ENCODE measurements at places on chromosomes 4 and X. TPM values are rescaled to one million over a fixed set of nuclear protein-coding genes. Genes with fewer than 3 reads are reported as not detected.

GRCh38 chr4:153026591-153027346 lies 90.6 kb downstream of the FHDC1 start:
- H3K4me3 ChIP-seq: no peak overlapping the region
- peaks cover 7% of the 10 kb centered on the region for H3K4me1 ChIP-seq
- H3K27me3 ChIP-seq: no peaks in the 10 kb centered on the region
- no peak for DNase-seq
- H3K27ac ChIP-seq: no peak overlapping the region
- H3K36me3 ChIP-seq: no peaks in the 10 kb centered on the region

Gene PRPS1
- polyA plus RNA-seq: 43.4 TPM

Gene MAGEA2
- polyA plus RNA-seq: not detected

DNA sequence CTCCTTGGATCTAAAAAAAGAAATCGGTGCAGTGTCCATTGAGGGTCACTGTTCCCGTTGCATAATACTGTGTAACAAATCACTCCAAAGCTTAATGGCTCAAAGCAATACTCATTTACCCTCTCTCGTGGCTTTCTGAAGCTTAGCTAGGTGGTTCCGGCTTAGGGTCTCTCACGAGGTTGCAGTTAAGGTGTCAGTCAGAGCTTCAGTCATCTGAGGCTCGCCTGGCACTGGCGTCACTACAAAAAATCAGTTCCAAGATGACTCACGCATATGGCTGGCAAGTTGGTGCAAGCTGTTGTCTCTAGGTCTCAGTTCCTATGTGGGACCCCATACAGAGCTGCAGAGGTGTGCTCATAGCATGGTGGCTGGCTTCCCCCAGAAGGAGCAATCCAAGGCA lies 91.0 kb downstream of the BEND2 start:
- no peaks in the 10 kb centered on the region for H3K36me3 ChIP-seq
- H3K27me3 ChIP-seq: no peaks in the 10 kb centered on the region
- H3K4me3 ChIP-seq: no peak overlapping the region

GRCh38 chr4:169098054-169098497 lies 88.0 kb upstream of the CBR4 start:
- peaks cover 30% of the 10 kb centered on the region for H3K36me3 ChIP-seq
- H3K4me3 ChIP-seq: no peak overlapping the region

GRCh38 chr4:114163051-114163450 lies 183.6 kb upstream of the ARSJ start:
- no peak for DNase-seq
- H3K27me3 ChIP-seq: no peaks in the 10 kb centered on the region
- no peaks in the 10 kb centered on the region for H3K4me1 ChIP-seq
- H3K36me3 ChIP-seq: no peaks in the 10 kb centered on the region
- no peak overlapping the region for H3K27ac ChIP-seq

- no peaks in the 10 kb centered on the region for H3K27me3 ChIP-seq
- H3K4me3 ChIP-seq: no peak overlapping the region
- no peak for DNase-seq
- no peak overlapping the region for H3K27ac ChIP-seq
- no peaks in the 10 kb centered on the region for H3K4me1 ChIP-seq
- no peaks in the 10 kb centered on the region for H3K36me3 ChIP-seq
These were observed 63.1 kb downstream of the NPY2R start for GRCh38 chr4:155271557-155271956.

GRCh38 chrX:18769812-18770573 lies 62.5 kb downstream of the PPEF1 start:
- H3K4me1 ChIP-seq: no peaks in the 10 kb centered on the region
- no peak overlapping the region for H3K4me3 ChIP-seq
- H3K27ac ChIP-seq: no peak overlapping the region
- no peaks in the 10 kb centered on the region for H3K27me3 ChIP-seq

DNA sequence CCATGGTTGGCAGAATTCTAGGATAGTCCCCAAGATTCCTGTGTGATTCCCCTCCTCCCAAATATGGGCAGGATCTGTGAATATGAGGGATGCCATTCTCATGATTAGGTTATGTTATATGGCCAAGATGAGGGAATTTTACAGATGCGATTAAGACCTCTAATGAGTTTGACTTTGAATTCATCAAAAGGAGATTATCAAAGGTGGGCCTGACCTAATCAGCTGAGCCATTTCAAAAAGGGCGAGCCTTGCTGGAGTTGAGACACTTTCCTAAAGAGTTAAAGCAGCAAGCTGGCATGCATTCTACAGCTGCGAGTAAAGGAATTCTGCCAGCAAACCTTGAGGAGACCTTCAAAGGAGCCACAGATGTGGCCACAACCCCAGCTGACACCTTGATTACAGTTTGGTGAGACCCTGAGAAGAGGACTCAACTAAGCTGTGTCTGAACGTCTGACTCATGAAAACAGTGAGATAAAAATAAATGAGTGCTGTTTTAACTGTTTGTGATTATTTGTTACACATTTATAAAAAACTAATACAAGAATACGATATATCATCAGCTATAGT lies 31.7 kb upstream of the TMPRSS11D start:
- no peaks in the 10 kb centered on the region for H3K4me1 ChIP-seq
- no peak overlapping the region for H3K27ac ChIP-seq
- H3K4me3 ChIP-seq: no peak overlapping the region
- H3K36me3 ChIP-seq: no peaks in the 10 kb centered on the region
- no peak for DNase-seq
- no peaks in the 10 kb centered on the region for H3K27me3 ChIP-seq

DNA sequence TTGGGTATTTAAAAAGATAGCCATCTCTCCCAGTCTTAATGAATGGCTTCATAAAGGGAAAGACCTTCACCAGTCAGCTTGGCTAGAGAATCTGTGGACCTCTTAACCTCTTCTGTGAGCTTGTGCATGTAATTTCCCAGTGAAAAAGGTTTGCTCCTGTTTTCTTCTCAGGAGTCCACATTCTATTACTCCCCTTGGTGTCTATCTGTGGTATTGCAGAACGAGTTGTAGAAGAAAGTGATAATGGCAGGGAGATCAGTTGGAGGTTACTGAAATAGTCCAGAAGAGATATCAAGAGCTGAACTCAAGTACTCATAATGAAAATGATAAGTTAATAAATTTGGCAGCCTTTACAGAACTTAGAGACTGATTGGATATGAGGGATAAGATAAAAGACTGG lies 16.5 kb upstream of the VAMP7 start:
- no peak for DNase-seq
- no peaks in the 10 kb centered on the region for H3K27me3 ChIP-seq
- no peak overlapping the region for H3K4me3 ChIP-seq
- H3K27ac ChIP-seq: no peak overlapping the region
- H3K4me1 ChIP-seq: no peaks in the 10 kb centered on the region

Gene CLTRN
- polyA plus RNA-seq: 3.3 TPM

GRCh38 chr4:159206427-159206871 lies 103.6 kb downstream of the RAPGEF2 start:
- H3K4me1 ChIP-seq: peaks cover 3% of the 10 kb centered on the region
- no peaks in the 10 kb centered on the region for H3K36me3 ChIP-seq
- H3K4me3 ChIP-seq: no peak overlapping the region
- no peak overlapping the region for H3K27ac ChIP-seq

Gene ELF4
- 13.2 TPM for polyA plus RNA-seq
